NCI-H146 (cell line): ENCODE measurements at places on chromosomes 1 and 21.
A peak's percentile ranks its signal among the peaks of the same experiment; 100 is the strongest.

GRCh38 chr21:38999161-38999560 is 184.1 kb downstream of the PSMG1 start:
- DNase-seq = no peak

- DNase-seq = no peak
Measured at GRCh38 chr21:37210130-37210529, 57.0 kb downstream of the VPS26C start.

DNA sequence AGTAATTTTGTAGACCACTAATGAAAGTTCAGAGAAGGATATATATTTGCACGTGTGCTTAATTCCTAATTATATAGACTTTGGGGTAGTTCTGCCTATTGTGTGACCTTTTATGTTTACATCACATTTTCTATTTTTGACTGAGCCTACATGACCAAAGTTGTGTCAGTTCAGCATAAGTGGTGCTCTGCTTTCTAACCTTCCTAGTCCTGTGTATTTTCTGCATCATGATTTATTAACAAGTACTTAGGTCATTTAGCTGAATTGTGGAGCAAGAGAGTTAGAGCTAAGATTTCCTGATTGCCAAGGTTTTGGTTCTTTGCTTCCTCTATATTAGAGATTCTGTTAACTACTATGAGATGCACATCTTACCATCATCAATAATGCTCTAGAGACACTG is 176.0 kb downstream of the C1orf21 start:
- no peak for DNase-seq

GRCh38 chr1:192538407-192539296 is 36.9 kb upstream of the RGS1 start:
- DNase-seq = no peak

GRCh38 chr1:18109756-18110597 is 2.4 kb downstream of the IGSF21 start:
- DNase-seq = no peak

GRCh38 chr1:162916407-162916806 is 55.4 kb upstream of the CCDC190 start:
- no peak for DNase-seq

- peak; percentile 29 for DNase-seq
Measured at GRCh38 chr1:110783292-110783918, 89.5 kb upstream of the CD53 start.

- no peak for DNase-seq
Measured at GRCh38 chr1:43527111-43527878, 3.4 kb upstream of the PTPRF start.

GRCh38 chr1:94883691-94884090 is 43.2 kb downstream of the CNN3 start:
- peak; percentile 75 for DNase-seq

GRCh38 chr1:26826261-26827105 is at the start of gene ZDHHC18:
Gene ZDHHC18 (plus strand): TSS chr1:26826688. CDS start chr1:26826805, 117 bp downstream.
- peak; percentile 45 for DNase-seq

- no peak for DNase-seq
Measured at GRCh38 chr1:15691434-15692032, 7.4 kb downstream of the PLEKHM2 start.

DNA sequence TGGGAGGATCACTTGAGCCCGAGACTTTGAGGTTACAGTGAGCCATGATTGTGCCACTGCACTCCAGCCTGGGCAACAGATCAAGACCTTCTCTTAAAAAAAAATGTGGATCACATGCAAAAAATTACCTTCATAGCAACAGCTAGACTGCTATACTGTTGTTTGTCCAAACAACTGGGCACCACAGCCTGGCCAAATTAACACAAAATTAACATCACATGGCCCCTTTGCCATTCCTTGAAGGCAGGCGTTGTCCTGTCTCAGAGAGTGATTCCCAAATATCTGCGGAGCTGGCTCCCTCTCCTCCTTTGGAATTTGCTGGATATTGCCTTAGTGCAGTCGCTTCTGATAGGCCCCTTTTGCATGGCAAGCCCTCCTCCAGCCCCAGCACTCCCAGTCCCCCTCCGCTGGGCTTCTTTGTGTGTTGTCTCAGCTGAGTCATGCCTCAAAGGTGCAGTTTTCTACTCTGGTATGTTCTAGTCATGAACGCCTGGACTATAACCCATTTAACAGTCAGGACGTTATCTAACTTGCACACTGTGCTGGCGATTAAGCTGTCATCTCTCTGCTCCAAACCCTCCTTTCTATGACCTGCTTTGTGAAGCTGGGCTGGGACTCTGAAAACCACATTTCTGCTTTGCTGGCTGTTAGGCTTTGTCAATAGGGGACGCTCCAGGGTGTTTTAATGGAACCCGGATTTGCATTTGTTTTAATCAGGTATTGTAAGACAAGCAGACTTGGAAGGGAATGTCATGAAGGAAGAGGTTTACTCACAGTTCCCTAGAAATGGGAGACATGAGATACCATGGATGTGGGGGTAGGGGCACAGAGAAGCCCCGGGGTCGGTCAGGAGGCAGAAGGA is 20.1 kb upstream of the HPCAL4 start:
- no peak for DNase-seq

GRCh38 chr21:38261851-38262250 is 5.1 kb downstream of the KCNJ15 start:
- no peak for DNase-seq

GRCh38 chr1:156262461-156263287 is 14.8 kb upstream of the PAQR6 start:
- DNase-seq = no peak

- DNase-seq = no peak
Measured at GRCh38 chr1:88134983-88135921, 548.8 kb upstream of the PKN2 start.

- no peak for DNase-seq
Measured at GRCh38 chr1:245378745-245379144, 224.0 kb downstream of the KIF26B start.

DNA sequence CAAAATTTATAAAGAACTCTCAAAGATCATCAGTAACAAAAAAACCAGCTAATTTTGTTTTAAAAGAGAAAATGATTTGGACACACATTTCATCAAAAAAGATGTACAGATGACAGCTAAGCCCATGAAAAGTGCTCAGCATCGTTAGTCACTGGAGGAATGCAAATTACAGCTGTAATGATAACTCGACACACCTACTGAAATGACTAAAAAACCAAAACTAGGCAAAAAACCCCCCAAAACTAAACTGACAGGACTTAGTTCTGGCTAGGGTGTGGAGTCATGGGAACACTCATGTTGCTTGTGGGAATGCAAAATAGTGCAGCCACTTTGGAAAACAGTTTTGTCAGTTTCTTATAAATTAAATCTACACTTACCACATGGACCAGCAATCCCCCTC is 59.5 kb downstream of the CNIH3 start:
- no peak for DNase-seq

DNA sequence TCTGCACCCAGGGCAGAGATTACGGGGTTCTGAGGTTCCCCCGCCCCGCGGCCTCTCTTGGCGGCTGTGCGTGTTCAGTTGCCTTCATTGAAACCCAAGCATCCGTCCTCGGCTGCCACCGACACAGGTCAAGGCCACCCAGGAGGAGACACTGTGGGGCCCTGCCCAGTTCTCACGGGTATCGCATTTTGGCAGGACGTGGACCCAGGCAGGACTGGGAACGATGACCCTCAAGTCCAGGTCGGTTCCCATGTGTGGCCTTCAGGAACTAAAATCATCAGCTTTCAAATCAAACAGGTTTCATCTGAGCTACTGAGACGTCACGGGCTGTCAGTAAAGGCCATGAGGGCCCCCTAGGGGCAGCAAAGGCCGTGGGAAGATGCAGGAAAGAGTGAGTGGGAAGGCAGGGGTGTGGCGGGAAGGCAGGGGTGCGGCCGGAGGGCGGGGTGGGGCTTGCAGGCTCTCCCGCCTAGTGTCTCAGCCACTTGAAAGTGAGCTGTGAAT is 7.0 kb upstream of the C1orf174 start:
- DNase-seq = no peak

GRCh38 chr1:4059270-4059669 is 159.2 kb upstream of the C1orf174 start:
- DNase-seq = no peak

DNA sequence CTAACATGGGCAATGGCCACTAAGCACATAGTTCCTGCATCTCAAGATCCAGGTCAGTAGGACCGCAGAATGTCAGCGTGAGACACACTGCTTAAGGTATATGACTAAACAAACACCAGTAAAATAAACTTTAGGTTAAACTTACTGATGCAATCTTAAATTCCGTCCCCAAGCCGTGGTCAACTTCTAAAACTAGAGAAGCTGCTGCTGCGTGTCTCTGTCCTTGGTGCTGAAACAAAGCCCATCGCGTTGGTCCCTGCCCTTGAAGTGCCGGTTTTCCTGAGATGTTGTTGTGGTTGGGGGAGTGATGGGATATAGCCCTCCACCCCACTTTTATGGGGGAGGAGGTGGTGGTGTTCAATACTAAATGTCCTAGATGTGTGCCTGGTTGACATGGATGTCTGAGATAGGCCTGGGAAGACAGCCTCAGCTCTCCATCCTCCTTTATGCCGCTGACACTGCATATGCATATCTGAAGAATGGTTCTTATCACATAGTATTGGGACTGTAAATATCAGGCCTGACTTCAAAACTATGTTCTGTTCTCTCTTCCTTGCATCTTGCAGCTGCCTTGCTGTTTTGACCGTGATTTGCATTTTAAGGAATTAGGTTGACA is 72.0 kb upstream of the KCNA3 start:
- DNase-seq = no peak

GRCh38 chr1:229529639-229530038 is 21.5 kb upstream of the NUP133 start:
- no peak for DNase-seq

DNA sequence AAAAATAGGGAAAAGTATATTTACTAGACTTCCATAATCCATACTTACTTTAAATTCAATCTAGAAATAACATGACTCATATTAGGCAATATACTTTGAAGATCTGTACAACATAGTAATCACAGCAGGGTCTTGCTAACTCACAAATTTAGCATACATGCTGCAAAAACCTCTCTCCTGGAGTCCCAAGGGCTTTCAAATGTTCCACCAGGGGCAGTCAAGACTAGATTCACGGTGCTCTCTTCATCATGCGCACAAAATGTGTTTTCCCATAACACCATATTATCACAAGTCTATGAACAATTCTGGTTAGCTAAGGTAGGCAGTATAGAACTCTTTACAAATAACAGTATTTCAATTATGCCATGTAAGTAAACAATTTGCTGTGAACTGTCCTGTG is 45.8 kb downstream of the SSX2IP start:
- no peak for DNase-seq

DNA sequence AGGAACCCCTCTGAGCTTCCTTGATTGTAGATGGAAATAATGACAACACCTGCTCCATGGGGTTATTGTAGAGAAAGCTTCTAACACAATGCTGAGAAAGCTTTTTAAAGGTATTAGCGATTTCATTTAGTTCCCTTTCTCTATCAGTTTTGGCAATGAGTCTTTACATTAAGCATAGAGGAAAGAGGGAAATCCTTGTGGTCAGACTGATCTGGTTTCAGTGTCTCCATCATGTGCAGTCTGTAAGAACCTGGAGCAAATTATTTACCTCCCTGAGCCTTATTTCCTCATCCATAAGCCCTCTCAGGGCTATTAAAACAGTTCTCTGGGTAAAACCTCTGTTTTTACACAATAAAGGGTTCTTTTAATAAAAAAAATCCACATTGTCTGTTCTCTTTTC is 87.5 kb downstream of the FGGY start:
- peak; percentile 84 for DNase-seq

DNA sequence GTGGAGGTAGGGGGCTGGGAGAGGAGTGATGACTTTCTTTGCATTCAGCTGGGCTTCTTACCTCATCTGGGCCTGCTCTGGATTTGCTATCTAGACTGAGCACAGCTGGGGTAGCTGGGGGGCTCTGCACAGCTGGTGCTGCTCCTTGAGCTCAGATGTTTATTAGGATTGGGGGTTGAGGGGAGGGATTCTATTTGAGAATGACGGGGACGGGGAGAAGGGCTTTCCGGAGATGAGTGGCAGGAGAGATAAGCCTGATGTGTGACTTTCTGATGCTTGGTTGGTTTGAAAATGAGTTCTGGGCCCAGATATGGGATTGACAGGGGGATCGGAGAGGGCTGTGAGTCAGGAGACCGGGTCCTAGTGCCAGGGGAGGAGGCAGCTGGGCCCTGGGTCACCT is 146.1 kb upstream of the CSF3R start:
- no peak for DNase-seq

GRCh38 chr1:208139434-208140045 is 104.6 kb downstream of the PLXNA2 start:
- DNase-seq = no peak

- DNase-seq = no peak
Measured at GRCh38 chr1:151401125-151401788, 1.9 kb downstream of the PSMB4 start.

DNA sequence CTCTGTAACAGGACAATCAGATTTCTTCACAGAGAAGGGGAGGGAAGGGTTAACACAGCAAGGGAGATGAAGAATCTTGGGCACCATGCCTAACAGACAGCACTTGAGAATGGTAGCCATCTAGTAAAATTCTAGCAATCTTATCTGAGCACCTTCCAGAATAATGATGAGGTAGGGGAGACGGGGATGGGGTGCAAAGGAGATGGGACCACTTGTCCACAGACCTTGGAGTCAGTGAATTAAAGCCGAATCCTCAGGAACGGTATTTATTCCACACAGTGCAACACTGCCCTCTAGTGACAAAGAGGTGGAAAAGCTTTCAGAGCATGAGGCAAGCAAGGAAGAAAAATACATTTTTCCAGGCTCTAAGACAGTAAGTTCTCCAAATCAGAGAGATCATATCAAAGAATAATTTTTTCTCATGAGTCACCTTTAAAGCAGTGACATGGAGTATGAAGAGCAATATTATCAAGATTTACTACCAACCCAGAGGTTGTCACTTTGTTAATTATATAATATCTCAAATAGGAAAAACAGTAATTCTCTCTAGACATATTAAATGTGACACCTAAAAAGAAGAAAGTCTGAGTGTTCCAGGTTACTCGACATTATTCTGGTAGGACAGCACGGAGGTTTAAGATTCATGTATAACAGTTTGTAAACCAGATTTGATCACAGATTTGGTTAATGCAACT is 43.3 kb upstream of the LPAR3 start:
- peak; percentile 62 for DNase-seq

DNA sequence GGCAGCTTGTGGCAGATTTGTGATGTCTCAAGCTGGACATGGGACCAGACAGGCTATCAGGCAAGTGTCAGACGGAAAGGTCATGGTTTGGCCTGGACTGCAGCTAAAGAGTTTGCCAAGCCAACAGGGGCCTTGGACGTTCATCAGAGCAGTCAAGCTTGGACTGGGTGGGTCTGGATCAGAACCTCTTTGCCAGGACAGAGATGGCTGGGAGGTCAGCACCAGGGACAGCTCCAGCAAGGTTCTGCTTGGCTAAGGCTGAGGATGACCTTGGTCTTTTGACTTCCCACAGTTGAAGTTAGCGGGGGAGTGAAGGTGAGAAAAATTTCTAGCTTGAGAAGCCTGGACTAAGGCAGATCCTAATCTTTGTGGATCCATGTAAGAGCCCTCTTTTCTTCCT is 68.1 kb downstream of the GRIK3 start:
- no peak for DNase-seq

GRCh38 chr1:73911849-73912248 is 286.1 kb downstream of the LRRIQ3 start:
- no peak for DNase-seq

- DNase-seq = no peak
Measured at GRCh38 chr21:30234643-30235042, 18.7 kb upstream of the CLDN8 start.

- DNase-seq = no peak
Measured at GRCh38 chr21:45948576-45949141, 32.9 kb upstream of the COL6A1 start.

GRCh38 chr1:36055706-36056105 is 28.2 kb upstream of the TEKT2 start:
- no peak for DNase-seq
